Glutamatergic neuron (in vitro differentiated cells): ENCODE measurements at places on chromosomes 3 and 15. TPM values are rescaled to one million over a fixed set of nuclear protein-coding genes. Genes with fewer than 3 reads are reported as not detected.

NR2F2 gene
- total RNA-seq: 1.9 TPM

GOLGA8J gene
- not detected for total RNA-seq

COMMD2 gene
- 60.8 TPM for total RNA-seq

IP6K2 gene
- total RNA-seq: 182 TPM

SH2D7 gene
- total RNA-seq: not detected

ZNF502 gene
- 0.32 TPM for total RNA-seq

RHCG gene
- total RNA-seq: not detected

ERICH6 gene
- total RNA-seq: 0.69 TPM

HRH1 gene
- not detected for total RNA-seq

ARPP21 gene
- total RNA-seq: 10.3 TPM

KLHL40 gene
- 0.44 TPM for total RNA-seq

TRPM7 gene
- 24.3 TPM for total RNA-seq

KIF15 gene
- total RNA-seq: 5.8 TPM

EPHA6 gene
- 9.0 TPM for total RNA-seq

TGM5 gene
- total RNA-seq: not detected

GOLGA6L9 gene
- 17.5 TPM for total RNA-seq

SNRK gene
- 21.3 TPM for total RNA-seq

AMIGO3 gene
- 1.4 TPM for total RNA-seq

TUSC7 gene
- total RNA-seq: not detected

GUCA1C gene
- total RNA-seq: not detected

SRGAP3 gene
- total RNA-seq: 197 TPM

HCLS1 gene
- total RNA-seq: not detected
